ENCODE measurements at places on chromosomes 2 and 18.

GRCh38 chr2:228581731-228582130, 400.2 kb upstream of the SPHKAP start:
- DNase-seq = no peak

GRCh38 chr2:69013840-69014821, 1.2 kb downstream of the ANTXR1 start:
- DNase-seq = no peak

DNA sequence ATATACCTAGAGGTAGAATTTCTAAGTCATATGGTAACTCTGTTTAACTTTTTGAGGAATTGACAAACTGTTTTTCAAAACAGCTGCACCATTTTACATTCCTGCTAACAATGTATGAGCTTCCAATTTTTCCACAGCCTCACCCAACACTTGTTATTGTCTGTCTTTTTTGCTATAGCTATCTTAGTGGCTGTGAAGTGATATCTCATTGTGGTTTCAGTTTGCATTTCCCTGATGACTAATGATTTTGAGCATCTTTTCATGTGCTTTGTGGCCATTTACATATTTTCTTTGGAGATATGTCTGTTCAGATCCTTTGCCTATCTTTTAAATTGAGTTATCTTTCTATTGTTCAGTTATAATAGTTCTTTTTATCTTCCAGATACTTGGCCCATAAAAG, 273.8 kb downstream of the AGPS start:
- DNase-seq = no peak

GRCh38 chr18:74914052-74914591, 294.8 kb downstream of the PTGR3 start:
- no peak for DNase-seq

- DNase-seq = no peak
These were observed 2100.7 kb upstream of the PIK3C3 start for GRCh38 chr18:39854291-39854690.

DNA sequence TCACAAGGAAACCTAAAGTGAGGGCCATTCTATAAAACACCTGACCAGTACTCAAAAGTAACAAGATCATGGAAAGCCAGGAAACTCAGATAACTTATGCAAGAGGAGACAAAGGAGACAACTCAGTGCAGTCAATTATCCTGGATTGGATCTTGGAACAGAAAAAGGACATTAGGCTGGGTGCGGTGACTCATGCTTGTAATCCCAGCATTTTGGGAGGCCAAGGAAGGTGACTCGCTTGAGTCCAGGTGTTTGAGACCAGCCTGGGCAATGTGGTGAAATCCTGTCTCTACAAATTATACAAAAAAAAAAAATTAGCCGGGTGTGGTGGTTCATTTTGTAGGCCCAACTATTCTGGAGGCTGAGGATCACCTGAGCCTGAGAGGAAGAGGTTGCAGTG, 424.5 kb upstream of the SPRED2 start:
- no peak for DNase-seq
